NCI-H2081 (cell line): ENCODE measurements at places on chromosomes 1 and 21.

DNA sequence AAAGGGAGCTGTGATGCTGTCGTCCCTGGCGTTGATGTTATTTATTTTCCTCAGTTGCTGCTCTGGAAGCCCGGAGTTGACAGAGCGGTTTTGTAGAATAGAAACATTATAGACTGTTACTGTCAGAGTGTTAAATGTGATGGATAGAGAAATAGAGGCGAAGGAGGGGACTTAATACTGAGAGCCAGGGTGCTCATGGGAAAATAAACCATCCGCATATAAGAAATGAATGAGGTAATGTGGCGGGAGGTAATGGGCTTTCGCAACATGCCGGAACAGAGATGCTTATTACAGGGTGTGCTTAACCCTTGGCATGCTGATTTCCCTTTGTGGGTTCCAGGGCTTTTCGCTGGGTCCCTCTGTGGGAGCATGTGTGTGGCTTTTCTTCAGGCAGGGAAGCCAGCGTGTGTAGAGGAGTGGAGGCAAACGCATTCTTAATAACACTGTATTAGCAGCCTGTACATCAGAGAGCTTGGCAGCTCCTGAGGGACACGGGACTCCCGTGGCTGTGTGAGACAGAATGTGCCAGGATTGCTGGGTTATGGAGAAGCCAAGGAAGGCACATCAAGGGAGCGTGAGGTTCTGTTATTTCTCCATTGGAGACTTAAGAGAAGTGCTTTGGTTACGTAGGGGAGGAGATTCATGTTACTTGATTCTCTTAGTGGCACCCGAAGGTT is 141.0 kb downstream of the PBX1 start:
- DNase-seq = no peak

GRCh38 chr1:184896000-184896399 is 78.3 kb downstream of the NIBAN1 start:
- no peak for DNase-seq

GRCh38 chr1:27234049-27234882 is at the start of gene WDTC1:
Gene WDTC1, plus strand, starts transcription at chr1:27234632. Its CDS starts 26,423 bp downstream, at chr1:27261055.
- peak; percentile 93 for DNase-seq

DNA sequence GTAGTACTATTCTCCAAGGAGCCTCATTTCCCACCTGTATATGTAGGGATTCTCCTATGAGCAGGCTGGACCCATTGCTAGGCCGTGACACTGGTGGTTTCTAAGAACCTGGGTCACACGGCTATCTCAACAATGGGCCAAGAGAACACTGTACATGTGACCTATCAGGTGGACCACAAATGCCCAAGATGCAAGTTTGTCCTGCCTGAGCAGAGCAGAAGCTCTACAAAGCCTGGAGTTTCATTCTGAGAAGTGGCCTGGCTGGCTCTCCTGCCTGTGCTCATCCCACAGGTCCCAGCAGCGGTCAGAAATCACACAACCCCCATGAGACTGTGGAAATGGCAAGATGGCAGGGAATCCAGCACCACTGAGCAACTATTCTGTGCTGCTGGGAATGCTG is 17.2 kb downstream of the THEMIS2 start:
- DNase-seq = no peak

GRCh38 chr21:26513212-26513611 is 59.9 kb downstream of the CYYR1 start:
- no peak for DNase-seq

DNA sequence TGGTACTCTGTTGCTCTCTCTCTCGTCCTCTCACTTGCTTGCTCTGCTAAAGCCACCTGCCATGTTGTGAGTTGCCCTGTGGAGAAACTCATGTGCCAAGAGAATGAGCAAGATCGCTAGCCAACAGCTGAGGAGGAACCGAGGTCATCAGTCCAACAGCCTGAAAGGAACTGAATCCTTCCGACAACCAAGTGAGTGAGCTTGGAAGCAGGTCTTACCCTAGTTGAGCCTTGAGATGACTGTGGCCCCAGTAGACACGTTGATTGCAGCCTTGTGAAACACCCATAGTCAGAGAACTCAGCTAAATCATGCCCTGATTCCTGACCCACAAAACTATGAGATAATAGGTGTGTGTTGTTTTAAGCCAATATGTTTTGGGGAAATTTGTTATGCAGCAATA is 48.1 kb upstream of the BACH1 start:
- no peak for DNase-seq

DNA sequence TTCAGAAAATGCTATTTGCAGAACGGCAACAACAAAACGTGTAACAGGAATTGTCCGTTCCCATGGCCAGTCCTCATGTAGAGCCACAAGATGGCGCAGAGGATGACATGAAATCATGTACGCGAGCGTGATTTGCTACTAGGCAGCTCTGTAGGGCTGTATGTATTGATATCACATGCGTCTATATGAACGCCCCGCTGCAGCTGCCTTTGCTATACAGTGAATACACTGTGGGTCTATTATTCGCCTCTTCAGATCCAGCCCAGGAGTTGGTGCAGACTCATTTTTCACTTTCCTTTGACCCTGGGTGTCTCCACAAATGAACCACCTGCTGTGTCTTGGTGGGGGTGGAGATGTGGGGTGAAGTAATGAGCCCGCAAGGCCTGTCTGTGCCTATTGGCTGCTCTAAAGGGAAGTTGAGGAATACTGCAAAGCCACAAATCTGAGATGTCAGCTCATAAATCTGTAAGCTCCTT is 361.5 kb downstream of the KIF26B start:
- no peak for DNase-seq

GRCh38 chr1:211632808-211633523 is 42.5 kb downstream of the NEK2 start:
- no peak for DNase-seq

DNA sequence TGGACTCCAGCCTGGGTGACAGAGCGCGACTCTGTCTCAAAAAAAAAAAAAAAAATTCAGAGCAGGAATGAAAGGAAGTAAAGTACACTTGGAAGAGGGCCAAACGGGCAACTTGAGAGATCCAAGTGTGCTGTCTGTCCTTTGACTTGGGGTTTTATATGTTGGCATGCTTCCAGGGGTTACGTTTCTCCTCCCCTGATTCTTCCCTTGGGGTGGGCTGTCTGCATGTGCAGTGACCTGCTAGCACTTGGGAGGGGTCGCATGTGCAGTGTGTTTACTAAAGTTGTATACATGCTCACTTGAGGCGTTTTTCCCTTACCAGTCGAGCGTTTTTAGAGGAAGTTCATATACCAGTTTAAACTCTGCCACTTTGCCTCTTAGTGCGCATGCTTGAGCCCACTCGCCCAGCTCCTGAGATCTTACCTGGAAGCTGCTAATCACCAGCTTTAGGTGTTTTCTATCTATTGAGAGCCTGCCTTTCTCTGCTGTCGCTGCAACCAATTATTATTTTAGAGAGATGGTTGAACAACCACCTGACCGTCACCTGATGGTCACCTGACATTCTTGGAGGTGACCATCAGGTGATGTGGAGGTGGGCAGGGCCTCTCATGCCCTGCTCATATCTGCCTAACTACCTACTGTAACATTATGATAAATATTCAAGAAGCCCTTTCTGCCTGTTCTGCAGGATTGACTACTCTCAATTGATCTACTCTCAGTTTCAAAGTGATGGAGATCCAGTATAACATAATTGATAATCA is 140.1 kb downstream of the MACF1 start:
- DNase-seq = no peak

- no peak for DNase-seq
Observed at GRCh38 chr1:34478515-34479076, 276.3 kb upstream of the GJB5 start.

- DNase-seq = peak; percentile 63
Observed at GRCh38 chr1:226548256-226549093, at the start of gene STUM. Gene STUM, plus strand, starts transcription at chr1:226548764. Its CDS starts 141 bp downstream, at chr1:226548905.

DNA sequence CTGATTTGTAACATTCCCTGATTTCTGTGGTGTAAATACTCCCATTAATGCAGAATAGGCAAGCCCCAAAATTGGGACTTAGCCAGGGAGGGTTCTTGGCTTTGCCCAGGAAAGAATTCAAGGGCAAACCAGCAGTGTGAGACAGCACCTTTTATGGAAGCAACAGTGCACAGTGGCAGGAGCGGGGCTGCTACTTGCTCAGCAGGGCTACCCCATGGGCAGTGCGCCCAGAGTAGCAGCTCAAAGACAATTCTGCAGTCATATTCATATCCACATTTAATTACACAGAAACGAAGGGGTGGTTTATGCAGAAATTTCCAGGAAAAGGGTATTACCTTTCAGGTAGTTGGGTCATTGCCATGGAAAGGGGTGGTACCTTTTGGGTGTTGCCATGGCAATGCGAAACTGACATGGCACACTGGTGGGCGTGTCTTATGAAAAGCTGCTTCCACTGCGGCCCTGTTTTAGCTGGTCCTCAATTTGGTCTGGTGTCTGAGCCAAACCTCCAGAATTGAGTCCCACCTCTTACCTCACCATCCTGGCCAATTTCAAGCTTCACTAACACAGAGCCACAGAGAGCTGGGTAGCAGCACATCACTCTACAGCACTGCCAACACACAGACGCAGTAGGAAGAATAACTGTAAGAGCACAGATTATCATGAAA is 35.9 kb downstream of the FHAD1 start:
- DNase-seq = peak; percentile 61

DNA sequence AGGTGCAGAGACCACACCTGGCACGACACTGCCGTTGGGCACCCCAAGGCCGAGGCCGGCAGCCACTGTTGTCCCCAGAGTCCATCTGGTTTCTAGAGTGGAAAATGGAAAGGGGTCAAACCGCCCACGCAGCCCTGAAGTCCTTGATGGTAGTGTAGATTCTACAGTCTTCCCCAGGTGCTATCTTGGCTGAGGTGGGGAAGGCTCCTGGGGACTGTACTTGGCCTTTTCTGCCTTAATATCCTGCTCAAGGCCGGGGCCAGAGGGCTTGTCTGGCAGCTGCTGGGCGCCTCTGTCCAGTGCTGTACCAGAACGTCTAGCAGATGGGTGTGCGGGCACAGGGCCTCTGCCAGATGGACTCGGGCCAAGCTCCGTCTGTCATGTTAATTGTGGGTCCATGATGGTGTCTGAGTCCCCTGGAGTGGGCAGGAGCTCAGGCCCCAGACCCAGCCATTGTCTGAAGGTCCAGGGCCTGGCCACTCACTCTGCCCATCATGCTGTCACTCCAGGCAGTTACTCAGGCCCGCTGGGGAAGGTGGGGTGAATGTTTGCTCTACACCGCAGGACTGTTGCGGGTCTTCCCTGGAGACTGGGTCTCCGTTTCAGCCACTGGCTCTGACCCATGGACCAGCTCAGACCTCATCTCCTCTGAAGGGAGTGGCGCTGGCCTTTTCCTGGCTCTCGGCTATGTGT is 161.9 kb upstream of the COL6A1 start:
- no peak for DNase-seq

GRCh38 chr1:200095057-200095577 is 67.6 kb downstream of the NR5A2 start:
- no peak for DNase-seq

GRCh38 chr1:156089704-156090103 is 7.4 kb upstream of the MEX3A start:
- no peak for DNase-seq

- no peak for DNase-seq
Observed at GRCh38 chr1:61222240-61222639, 139.9 kb downstream of the NFIA start.

GRCh38 chr21:9008636-9009035 is 1512.7 kb upstream of the TPTE start:
- no peak for DNase-seq

DNA sequence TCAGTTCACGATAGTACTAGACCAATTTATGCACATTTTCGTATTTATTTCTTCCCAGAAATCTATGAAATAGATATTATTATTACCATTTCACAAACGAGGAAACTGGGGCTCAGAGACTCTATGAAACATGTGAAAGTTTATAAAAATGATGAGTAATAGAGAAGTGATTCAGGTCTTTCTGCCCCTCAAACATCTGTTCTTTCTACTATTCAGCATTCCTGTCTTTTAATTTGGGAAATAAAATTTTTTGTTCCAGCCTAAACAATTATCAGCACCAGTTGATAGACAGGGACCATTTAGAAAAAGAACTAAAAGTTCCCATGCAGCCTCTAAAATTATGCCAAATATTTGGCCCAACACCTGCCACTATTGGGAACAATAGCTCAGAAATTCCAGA is 585.1 kb downstream of the PTPRC start:
- DNase-seq = no peak

- peak; percentile 69 for DNase-seq
Observed at GRCh38 chr1:6052543-6053205, 7.0 kb downstream of the KCNAB2 start.

GRCh38 chr1:226066415-226067078 is 4.0 kb downstream of the H3-3A start:
- peak; percentile 18 for DNase-seq

GRCh38 chr1:205248793-205249601 is 21.3 kb downstream of the TMCC2 start:
- peak; percentile 52 for DNase-seq

- DNase-seq = no peak
Observed at GRCh38 chr1:15974855-15975254, 1.0 kb downstream of the ZBTB17 start.

DNA sequence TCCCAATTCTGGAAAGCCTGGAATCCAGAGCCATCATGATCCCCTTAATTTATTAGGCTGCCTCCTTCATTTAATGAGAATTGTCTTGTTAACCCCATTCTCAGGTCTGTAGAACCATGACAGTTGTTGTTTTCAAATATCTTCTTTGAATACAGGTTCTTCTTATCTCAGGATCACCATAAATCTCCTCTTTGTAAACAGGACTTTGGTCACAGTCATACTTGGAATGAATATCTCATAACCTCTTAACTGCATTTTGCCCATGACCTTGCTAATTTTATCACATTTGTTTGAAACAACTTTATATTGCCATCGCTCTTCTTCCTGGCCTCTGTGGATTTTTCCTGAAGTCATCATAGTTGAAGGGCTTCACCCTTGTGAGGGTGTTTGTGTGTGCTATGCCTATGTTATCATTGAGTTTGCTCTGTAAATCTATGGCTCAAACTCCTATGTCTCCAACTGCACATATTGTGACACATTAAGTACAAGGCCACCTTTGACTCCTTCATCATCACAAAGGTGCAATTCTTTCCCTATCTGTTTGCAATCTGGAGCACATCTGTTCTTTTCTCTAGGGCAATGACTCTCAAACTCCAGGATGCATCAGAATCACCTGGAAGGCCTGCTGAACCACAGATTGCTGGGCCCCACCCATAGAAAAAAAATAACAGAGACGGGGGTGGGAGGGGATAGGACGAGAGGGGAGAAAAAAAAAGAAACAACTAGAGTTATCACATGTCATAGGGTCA is 54.2 kb downstream of the FCRL5 start:
- DNase-seq = no peak

- DNase-seq = no peak
Observed at GRCh38 chr1:11845641-11846335, 1.8 kb downstream of the NPPA start.

- no peak for DNase-seq
Observed at GRCh38 chr21:26840201-26840600, 5.0 kb downstream of the ADAMTS1 start.

DNA sequence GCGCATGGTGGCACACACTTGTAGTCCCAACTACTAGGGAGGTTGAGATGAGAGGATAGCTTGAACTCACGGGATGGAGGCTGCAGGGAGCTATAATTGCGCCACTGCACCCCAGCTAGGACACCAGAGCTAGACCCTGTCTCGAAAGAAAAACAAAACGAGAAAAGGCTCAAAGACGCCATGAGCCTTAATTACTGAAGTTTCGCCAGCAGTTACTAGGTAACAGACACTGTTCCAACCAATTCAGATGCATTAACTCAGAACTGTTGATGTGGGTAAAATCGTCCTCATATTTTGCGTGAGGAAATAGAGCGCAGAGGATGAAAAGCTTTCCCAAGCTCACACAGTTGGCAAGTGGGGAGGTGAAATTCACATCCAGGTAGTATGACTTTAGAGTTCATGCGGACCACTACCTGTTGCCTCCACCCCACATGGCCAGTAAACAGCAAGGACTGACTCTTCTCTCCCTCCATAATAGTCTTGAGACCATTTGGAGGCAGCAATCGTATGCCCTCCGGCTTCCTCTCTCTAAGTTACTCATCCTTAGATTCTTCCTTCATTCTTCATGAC is 40.1 kb downstream of the INAVA start:
- no peak for DNase-seq
